Activated CD4-positive, alpha-beta T cell treated with anti-CD3 and anti-CD28 coated beads for 24 hours (primary cell): ENCODE measurements at places on chromosomes 1 and 21.

DNA sequence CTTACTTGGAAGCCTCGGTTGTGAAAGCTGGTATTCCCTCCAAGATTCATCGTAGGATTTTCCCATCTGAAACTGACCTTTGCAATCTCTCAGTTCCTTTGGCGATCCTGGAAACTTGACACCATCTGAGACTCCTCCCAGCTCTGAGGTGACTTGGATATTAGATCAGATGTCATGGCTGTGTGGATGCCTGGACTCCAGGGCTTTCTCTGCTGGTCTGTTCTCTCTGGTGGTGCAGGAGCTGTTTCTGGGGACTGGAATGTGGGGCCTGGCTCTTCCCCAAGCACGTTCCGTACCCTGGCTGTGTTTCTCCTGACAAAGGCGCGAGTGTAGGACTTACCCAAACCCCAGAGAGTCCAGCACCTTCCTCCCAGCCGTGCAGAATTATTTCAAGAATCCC, 252.2 kb downstream of the RPS6KC1 start:
- DNase-seq = no peak

GRCh38 chr1:20072771-20073170, 2.8 kb downstream of the PLA2G5 start:
- no peak for DNase-seq

GRCh38 chr1:113125517-113125916, 52.5 kb downstream of the LRIG2 start:
- DNase-seq = no peak

DNA sequence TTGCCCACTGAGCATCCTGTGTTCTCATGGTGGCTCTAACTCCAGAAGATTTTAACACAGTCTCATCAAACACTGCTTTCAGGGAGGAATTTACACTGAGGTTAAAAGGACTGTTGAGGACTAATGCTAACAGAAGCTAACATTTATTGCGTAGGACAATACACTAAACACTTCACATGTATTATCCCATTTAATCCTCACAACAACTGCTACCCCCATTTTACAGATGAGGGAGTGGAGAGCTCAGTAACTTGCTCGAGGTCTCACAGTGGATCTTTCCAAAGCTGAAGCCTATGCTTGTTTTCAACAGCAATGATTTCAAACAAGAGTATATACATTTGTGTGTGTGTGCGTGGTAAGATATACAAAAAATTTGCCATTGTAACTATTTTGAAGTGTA, 13.9 kb downstream of the ATF3 start:
- no peak for DNase-seq

- no peak for DNase-seq
Measured at GRCh38 chr1:157948312-157949073, 45.0 kb upstream of the KIRREL1 start.

DNA sequence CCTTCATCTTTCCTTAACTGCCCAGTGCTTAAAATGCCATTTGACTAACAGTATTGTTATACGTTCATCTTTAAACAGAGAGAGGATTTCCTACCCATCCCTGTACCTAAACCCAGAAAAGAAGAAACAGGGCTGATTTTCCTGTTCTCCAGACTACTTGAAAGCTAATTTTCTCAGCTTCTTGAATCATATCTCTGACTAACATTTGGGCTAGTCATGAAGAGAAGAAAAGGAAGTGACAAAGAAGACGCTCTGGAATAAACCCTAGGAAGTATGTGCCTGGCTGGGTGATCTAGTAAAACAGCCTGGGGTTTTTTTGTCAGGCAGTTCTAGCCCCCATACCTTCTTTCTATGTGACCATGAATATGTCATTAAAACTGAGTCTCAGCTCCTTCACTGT, 44.8 kb upstream of the SGIP1 start:
- DNase-seq = no peak

DNA sequence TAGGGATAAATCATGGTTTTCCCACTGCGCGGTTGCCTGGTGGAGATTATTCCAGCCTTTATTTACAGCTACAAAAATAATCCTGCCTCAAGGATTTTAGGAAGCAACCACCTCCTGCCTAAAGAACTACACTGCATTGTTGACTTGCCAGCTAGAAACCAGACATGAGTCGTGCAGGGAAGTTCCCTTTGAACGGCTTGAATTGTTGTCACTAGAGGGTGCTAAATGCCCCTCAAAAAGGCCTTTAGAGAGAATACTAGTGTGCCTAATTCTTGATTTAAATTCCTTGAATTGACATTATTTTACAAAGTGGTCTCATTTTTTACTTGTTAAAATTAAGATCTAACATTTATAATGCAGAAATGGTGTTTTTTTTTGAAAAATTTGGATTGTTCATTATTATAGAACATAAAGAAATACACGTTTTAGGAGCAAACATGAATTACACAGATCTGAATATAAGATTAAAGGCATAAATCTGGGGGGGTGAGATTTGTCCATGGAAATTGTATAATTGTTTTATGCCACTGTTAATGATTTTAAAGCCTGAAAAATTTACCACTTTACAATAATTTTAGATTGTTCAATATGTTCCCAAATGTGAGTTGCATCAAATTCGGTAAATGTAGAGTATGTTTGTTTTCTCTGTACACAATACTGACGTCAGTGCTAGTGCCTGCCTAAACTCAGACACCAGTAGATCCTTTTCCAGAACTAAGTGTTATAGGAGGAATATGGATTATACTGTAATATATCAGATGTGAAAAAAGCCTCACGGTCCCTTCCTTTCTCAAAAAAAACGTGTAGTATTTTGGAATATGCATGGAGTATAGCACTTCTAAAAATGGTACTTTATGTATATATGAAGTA, 7.6 kb upstream of the ERG start:
- no peak for DNase-seq

GRCh38 chr1:89060091-89060490, 4.9 kb downstream of the GBP1 start:
- no peak for DNase-seq

DNA sequence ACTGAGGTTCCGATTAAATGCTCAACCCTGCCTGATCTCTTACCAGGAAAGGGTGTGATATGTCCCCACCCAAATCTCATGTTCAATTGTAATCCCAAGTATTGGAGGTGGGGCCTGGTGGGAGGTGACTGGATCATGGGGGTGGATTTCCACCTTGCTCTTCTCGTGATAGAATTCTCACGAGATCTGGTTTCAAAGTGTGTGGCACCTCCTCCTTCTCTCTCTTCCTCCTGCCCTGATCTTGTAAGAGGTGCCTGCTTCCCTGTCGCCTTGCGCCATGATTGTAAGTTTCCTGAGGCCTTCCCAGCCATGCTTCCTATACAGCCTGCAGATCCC, 34.9 kb downstream of the RSPH1 start:
- no peak for DNase-seq

DNA sequence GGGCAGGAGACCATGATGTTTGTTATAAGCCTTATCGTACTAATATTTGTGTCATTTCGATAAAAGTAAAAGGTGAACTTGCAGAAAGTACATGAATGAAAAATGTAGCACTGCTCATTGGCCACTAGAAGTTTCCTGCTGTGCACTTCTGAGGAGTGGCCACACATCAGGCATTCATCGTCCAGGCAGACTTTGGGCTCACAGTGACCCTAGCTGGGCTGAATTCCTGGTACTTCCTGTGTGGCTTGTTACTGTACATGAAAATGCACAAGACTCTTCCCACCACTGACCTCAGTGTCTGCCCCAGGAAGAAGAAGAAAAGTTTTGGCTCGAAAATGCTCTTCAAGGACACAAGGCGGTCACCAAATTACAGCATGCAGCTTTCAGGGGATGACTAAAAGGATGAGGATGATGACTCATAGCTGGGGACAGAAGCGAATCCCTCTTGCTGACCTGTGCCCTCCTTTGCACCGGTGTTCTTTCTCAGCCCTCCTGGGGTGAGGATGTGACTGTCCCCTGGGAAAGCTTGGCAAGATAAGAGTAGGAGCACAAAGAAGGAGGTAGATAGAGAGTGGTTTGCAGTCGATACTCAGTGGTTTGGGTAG, 252.4 kb upstream of the KAZN start:
- DNase-seq = no peak

DNA sequence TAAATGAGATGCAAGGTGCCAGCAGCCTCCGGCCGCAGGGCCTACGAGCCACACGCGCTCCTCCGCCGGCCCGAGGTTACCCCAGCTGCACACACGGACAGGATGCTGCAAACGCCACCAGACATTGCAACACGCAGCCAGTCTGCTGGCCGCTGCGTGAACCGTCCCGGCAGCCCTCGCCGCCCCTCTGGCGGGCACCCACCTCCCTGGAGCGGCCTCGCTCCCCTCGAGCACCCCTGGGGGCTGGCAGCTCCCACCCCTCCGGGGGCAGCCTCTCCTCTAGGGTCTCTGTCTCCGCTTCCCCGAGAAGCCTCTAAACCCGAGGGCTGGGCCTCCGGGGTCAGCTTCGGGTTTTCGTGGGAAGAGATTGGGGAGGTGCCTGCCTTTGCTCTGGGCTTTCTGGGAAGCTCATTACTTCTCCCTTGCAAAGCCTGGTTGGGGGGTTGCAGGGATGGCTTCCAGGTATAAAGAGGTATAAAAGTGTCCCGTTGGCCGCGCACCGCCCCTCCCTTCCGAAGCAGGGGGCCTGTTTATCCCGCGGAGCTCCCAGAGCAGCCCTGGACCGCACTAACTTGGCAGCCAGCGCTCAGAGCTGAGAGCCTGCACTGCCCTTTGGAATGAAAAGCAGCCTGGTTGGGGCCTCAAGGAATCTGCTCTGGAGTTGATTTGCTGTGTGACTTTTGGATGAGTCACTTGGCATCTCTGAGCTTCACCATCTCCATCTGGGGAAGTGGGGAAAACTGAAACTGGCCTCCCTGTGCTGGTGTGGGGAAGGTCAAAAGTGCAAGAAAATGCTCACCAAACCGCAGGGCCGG, 21.8 kb downstream of the DHRS3 start:
- no peak for DNase-seq

- no peak for DNase-seq
Measured at GRCh38 chr21:35838987-35839763, 221.2 kb downstream of the SETD4 start.

DNA sequence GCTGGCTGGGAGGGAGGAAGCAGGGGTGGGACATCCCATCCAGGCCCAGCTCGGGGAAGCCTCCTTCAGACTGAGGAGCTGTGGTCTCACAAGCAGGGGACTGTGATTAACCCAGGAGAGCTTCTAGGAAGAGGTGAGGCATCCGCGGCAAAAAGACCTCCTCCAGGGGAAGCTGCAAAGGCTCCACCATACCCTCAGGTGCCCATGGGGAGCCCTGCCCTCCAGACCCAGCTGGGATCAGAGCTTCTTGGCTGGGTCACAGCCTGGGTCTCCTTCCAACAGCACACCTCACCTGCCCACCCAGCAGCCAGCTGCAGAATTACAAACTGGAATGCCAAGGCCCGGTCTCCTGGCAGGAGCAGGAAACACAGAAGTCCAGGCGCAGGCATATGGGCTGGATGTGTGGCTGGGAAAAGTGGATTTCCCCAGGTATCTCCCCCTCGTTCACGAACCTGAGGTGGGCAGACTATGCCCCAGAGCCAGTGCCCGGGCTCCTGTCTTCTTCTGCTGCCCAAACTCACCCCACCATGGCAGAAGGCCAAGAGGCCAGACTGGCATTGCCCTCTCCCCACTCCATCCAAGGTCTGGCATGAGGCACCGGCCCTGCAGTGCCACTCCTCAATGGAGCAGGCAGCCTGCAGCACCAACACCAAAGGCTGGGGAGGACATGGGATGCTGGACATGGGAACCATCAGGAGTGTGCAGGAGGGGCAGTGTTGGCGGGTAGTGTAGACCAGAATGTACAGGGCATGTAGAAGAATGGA, 15.4 kb upstream of the ARF1 start:
- no peak for DNase-seq

GRCh38 chr1:232699814-232700213, 69.9 kb upstream of the SIPA1L2 start:
- no peak for DNase-seq

DNA sequence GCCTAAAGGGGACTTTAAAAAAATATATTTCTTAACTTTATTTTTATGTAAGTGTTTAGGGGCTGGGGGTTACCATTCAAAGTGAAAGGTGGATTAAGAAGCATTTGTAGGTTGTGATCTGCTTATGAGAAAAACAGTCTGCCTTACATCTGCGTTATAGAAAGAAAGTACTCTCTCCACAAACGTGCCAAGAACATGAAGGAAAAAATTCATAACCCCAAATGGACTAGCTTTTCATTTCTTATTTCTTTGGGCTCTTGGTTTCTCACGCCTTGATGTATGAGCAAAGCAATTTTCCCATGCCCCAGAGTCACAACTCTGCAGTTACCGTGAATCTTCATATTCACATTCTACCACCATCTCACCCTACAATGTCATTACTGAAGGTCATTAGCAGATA, 1165.1 kb upstream of the ADGRL4 start:
- DNase-seq = no peak

DNA sequence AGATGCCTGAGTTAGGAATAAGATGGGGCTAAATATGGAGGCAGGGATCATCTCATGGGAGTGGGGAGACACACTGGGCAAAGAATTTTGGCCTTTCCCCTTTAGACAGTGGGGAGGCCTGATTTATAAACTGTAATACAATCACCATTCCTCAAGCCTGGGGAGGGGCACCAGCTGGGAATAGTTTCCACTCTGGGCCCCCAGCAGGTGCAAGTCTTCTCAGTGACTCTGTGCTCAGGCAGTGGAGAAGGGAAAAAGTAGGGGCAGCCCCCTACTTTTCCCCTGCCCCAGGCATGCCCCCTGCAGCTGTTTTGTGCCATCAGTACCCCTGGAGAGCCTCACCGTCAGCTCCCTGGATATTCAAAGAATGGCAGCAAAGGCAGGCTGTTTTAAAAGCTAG, 19.1 kb downstream of the COA7 start:
- DNase-seq = no peak

DNA sequence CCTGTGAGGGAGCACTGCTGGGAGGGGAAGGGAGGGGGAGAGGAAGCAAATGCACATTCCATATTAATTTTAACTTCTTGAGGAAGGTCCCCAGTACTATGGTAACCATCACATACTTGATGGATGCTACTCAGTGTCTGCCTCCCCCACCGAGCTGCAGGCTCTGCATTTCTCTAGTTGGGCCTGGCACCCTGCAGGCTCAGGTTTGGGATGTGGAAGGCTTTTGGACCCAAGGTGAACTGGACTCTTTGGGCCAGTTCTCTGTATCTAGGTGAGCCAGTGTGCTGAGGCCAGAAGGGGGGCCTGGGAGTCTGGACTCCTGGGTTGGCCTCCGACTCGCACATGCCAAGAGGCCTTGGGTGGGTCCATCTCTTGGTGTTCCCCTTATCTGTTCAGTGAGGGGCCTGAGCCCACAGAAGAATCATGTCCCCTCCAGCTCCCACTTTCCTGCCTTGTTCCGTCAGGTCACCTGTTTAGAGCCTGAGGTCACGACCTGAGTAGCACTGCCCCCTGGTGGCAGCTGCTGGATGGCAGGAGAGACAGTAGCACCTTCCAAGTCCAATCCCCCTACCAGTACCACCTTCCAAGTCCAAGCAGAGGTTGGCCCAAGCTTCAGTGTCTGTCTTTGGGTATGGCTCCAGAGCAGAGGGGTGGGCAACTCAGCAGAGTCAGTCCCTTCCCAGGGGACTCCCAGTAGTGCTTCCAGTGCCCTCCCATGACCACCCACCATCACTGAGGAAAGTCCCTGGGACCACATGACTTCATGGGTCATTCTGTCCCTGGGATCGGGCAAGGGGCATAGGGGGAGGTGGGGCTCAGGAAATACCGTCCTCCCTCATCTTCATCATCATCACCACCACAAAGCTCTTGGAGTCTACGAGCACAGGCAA, 241.8 kb downstream of the TRABD2B start:
- peak; percentile 60 for DNase-seq
